ENCODE measurements at places on chromosomes 5 and 9.

DNA sequence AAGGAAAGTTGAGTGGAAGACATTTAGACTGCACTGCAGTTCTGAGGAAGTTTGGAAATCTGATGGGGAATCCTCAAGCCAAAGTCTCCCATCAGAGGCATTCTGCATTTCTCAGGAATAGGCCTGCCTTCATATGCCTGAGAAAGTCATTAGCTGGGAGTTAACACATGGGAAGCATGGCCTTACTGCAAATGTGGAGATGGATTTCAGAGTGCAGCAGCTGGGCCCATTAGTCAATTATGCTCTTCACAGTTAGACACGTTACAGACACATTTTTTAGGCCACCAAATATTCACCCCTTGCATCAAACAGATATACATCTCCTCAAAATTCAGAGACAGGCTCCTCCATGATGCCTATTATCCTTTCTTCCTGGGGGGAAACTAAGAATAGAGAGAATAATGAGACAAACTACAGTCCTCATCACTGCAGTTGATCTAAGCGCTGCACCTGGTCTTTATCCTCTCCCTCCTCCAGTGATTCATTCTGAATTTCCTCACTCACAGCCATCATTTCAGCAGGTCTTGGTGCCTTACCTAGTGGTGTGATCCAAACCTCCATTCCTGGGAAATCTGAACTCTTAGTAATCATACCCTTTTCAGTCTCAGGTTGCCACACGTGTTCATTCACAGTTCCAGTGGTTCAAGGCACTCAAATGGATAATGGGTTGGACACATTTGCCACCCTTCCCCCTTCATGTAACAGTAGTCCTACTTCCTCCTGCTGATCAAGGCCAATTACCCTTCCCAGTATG is 47.9 kb upstream of the PPP2CA start:
- no peak for DNase-seq

DNA sequence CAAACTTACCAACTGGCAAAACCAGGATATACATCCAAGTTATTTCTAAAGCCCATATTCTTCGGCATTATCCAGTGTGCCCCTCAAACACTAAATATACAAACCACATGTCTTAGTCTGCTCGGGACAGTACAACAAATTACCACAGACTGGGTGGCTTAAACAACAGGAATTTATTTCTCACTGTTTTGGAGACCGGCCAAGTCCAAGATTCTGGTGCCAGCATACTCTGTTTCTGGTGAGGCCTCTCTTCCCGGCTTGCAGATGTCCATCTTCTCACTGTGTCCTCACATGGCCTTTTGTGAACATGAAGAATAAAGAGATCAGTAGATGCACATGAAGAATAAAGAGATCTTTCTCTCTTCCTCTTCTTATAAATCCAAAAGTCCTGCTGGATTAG is 12.9 kb upstream of the SLCO6A1 start:
- peak; percentile 36 for DNase-seq

DNA sequence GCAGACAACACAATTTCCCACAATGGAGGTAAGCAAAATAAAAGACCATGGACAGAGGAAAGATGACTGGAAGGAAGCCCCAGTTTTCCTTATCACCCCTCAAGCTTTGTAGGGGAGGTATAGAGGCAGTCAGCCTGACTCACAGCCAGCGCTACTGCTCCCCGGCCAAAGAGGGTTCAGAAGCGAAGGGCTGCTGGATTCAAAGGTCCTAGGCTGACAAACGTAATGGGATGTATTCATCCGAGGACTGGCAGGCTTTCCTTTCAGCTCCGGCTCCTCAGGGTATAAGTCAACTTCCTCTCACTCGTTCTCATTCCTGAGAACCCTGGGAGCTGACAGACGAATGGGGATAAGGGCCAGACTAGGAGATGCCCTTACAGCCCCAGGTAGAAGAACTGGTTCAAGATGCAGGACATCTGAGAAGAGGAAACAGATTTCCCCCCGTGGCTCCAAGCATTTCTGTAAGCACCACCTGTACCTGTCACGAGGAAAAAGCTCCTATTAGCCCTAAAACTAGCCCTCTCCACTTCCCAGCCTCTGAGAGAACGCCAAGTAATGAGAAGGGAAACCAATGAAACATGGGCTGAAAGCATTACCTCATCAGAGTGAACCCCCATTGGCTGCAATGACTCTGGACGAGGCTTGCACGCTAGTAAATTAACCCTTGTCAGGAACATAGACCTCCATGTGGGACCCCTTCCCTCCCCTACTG is 22.1 kb upstream of the FAM13B start:
- DNase-seq = peak; percentile 74

GRCh38 chr5:58760222-58760621 is 177.3 kb downstream of the RAB3C start:
- DNase-seq = no peak

GRCh38 chr5:67214036-67214435 is 17.4 kb upstream of the CD180 start:
- no peak for DNase-seq

GRCh38 chr5:103010168-103010567 is 109.8 kb downstream of the GIN1 start:
- DNase-seq = no peak

DNA sequence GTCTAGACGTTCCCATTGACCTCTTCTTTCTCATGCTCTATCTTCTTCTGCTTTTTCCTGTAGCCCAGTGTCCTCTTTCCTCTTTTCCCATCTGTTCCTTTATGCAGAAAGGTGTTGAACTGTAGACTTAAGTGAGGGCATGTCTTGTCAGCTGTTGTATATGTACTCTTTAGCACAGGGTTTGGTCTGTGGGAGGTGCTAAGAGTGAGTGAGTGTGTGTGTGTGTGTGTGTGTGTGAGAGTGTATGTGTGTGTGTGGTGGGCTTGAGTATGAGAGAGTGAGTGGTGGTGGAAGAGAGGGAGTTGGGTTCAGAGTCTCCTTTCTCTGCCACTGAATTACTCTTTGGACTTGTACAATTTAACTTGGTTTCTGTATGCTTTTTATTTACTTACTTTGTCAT is 10.3 kb upstream of the ROPN1L start:
- no peak for DNase-seq

GRCh38 chr5:111960476-111961215 is 203.7 kb upstream of the NREP start:
- no peak for DNase-seq

DNA sequence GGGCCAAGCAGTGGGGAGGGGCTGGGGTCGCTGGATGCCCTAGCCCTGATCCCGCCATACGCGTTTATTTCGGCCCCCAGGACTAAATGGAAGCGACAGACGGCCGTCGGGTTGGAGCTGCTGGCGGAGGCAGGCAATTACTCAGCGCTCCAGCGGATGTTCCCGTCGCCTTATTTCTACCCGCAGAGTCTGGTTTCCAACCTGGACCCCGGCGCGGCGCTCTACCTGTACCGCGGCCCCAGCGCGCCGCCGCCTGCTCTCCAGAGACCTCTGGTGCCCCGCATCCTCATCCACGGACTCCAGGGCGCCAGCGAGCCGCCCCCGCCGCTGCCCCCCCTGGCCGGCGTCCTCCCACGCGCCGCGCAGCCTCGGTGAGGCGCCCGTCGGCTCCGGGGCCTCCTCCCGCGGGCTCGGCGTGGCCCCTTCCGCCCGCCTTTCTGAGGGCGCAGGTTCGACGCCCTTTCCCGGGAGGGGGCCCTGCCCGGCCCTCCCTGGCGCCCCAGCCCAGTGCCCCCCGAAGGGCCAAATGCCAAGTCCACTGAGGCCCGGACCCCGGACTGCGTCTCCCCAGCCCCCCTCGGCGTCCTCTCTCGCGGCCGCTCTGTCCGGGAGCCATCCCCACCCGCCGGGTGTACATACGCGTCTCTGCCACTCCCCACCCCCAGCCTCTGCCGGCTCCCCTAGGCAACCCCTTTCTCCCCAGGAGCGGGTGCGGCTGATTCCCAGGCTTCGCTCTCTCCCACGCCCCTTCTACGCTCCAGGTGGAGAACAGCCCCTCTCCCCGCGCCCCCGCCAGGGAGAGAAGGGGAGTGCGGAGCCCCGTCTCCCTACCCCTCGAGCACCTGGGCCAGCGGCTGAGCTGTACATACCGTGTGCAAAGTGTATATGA is 7.0 kb downstream of the BARHL1 start:
- DNase-seq = no peak

GRCh38 chr9:73152953-73153352 is 1.3 kb downstream of the ANXA1 start:
- no peak for DNase-seq

DNA sequence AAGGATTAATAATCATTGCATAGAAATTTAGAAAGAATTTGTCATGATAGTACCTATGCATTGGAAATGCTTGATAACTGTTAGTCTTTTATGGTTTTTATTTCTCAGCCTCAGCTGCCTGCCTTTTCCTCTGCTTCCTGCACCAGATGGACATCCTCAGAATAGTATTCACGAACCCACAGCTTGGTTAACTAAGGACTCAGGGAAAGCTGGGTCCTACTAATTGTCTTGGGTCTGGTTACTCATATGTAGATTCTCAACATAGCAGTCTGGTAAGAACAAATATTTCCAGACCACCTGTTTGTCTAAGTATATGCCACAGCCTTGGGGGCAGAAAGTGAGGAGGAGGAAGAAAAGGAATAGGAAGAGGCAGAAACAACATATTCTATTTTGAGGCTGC is 464.5 kb upstream of the SMARCA2 start:
- DNase-seq = no peak

DNA sequence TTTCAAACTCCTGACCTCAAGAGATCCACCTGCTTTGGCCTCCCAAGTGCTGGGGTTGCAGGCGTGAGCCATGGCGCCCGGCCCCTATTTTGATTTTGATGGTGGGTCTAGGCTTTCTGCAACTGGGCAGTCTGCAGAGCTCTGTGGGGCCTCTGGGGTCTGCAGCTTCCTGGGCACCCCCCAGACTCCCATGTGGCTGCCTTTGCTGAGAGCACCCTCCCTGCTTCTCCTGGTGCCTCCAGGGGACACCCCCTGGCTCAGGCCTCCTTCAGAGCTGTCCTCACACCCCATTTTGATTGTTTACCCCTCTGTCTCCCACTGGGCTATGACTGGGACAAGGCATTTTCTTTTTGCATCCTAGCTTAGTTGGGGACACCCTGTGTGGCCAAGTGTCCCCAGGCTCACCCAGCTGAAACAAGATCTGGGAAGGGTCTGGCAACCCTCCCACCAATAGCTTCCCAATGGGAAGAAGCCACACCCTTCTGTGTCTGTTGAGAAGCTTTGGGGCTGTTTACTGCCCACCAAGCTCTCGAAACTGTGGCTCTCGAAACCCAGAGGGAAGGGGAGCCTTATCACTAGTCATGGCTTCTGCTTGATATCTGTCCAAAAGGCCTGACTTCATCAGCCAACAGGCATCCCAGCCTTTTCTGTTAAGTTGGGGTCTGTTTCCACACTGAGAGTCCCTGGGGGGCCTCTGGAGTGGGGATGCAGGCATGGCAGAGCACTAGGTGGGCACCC is 204.4 kb upstream of the IER5L start:
- DNase-seq = no peak

GRCh38 chr5:58687595-58687994 is 104.7 kb downstream of the RAB3C start:
- DNase-seq = no peak

GRCh38 chr9:8012986-8013385 is 213.4 kb upstream of the DMAC1 start:
- no peak for DNase-seq

DNA sequence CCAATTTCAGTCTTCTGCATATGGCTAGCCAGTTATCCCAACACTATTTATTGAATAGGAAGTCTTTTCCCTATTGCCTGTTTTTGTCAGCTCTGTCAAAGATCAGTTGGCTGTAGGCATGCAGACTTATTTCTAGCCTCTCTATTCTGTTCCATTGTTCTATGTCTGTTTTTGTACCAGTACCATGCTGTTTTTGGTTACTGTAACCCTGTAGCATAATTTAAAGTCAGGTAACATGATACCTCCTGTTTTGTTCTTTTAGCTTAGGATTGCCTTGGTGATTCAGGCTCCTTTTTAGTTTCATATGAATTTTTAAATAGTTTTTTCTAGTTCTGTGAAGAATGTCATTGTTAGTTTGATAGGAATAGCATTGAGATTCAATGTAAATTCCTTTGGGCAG is 104.9 kb upstream of the SLCO6A1 start:
- DNase-seq = no peak

DNA sequence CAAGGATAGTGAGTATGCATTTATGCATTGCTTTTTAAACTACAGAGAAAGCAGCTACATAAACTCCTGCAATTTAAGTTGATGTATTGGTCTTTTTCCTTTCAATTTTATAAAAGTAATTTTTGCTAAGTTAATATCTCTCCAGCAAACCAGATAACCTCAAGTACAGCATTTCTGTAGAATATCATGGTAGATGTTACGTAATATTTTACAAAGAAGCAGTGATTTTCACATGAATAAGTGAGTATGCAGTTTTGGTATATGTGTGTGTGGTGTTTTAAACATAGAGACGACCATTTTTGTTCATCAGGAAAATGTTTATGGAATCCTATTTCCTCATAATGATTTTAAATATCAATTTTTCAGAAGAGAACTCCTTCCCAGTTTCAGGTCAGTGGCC is 118.9 kb downstream of the INSYN2B start:
- DNase-seq = no peak

DNA sequence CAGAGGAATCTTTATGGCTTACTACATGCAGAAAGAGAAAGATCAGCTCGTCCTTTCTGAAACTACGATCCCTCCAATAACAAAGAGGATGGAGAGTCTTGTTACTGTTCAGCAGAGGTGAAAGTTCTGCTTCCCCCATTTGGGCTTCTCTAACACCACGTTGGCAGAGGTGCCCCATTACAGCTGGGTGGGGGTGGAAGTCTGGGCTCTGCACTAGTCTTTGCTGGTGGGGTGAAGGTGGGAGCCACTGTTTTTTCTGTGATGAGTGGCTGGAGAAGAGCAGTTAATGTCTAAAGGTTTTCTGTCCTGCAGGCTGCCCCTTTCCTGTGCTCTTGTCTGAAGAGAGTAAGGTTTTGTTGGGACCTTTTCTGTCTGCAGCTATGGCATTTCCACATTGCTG is 64.7 kb upstream of the OTULINL start:
- no peak for DNase-seq

DNA sequence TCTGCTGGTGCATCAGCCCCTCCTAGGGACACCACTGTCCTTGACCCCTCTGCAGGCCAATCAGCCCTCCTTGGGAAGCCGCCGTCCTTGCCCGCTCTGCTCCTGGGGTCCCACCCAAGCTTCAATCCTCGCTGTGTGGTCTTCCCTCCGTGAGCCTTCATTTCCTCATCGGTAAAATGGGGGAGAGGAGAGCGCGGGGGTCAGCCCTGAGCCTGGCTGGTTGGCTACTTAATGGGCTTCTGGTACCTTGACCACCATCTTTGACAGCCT is 12.7 kb upstream of the SLC2A6 start:
- no peak for DNase-seq

GRCh38 chr9:105319202-105319813 is 74.9 kb downstream of the SLC44A1 start:
- DNase-seq = no peak

GRCh38 chr5:33725806-33726205 is 166.0 kb downstream of the ADAMTS12 start:
- DNase-seq = no peak

- DNase-seq = no peak
Measured at GRCh38 chr5:1522601-1523479, 920 bp downstream of the LPCAT1 start.

DNA sequence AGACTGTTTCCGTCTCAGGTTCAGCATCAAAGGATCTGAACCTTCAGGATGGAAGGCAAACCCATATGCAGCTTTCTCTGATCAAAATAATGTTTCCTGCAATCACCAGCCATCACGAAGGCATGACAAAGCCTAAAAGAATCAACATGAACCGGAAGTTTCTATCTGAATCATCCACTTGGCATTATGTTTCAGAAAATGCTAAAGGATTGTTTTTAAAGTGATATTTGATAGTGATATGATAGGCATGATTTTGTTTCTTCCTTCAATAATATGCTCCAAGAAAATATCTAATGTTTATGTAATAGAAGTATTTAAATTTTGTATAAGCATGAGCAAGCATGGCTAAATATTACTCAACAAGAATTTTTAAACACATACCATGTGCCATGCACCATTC is 219.6 kb downstream of the PLK2 start:
- DNase-seq = no peak
